NCI-H2171 treated with DMSO at 0.1 percent for 48 hours (cell line): ENCODE measurements at places on chromosomes 5 and 9.
A peak's percentile ranks its signal among the peaks of the same experiment; 100 is the strongest.

GRCh38 chr9:123438821-123439220 lies 82.8 kb downstream of the CRB2 start:
- DNase-seq, result no peak

DNA sequence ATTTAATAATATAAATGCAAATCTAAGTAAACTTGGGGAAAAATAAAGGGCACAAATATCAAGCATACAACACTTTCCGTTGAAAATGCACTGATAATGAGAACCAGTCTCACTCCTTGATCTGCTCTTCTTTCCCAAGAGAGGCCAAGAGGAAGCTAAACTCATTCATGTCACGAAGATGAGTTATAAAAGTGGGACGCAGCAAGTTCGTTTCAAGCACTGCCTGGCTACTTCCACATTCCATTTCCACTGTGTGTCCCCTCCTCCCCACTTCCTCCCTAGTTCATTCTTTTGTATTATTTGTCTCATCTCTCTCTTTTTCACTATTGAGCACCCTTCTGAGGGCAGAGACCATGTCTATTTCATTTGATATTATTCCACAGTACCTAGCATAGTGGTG lies 158.1 kb downstream of the SLC24A2 start:
- DNase-seq, result no peak

DNA sequence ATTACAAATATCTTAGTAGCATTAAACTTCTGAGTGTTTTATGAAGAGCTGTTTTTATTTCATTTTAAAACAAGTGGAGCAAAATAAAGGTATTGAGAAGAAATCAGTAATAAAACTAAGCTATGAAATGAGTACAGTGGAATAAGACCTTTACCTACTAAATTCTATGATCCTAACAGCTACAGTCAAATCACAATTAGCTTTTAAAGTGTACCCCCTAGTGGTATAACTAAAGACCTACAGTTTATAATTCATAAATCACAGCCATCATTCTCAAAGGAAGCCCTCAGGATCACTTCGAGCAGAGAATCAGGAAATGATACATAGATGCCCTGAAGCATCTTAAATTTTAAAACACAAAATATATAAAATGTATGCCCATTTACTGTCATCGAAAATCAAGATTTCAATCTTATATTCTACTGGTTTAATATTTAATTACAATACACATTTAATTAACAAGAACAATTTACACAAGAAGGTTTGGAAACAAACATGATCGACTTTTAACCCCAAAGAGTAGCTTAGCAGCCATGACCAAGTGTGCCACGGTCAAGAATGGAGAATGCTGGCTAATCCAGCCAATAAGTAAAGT lies 12.3 kb downstream of the CCNH start:
- peak; percentile 42 for DNase-seq

DNA sequence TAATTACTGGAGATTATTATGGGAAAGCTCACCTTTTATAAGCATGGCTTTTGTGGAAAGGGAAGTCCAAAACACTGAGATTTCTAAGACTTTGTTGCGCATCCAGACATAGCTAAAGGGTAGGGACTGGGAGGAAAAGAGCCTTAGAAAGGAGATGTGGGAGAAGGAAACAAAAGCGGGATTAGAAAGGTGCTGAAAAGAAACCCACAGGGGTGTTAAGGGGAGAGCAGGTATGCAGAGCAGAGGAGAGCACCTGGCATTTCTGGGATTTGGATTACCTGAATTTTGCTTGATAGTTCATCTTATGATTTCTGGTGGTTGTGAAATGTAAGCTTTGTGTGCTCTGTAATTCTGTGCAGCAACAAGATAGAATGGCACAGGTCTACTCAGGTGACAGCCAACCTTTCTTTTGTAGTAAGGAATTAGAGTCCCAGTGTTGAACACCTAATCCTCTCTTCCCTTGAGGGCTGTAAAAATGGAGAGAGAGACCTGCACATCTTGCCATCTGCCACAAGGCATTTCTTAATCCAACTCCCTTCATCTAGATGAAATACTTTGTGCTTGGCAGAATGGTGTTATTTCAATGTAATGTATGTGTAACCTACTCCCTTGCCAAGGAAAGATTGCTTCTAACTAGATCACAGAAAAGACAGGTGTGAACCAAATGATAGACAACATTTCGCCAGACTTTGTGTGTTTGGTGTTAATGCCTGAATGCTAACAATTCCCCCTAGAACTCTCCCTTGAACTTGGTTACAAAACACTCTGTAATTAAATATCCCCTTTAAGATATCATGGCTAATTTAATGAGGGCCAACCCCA lies 47.4 kb downstream of the ATPSCKMT start:
- DNase-seq, result peak; percentile 98

GRCh38 chr9:68500457-68501381 lies 40.0 kb downstream of the TMEM252 start:
- DNase-seq, result no peak

DNA sequence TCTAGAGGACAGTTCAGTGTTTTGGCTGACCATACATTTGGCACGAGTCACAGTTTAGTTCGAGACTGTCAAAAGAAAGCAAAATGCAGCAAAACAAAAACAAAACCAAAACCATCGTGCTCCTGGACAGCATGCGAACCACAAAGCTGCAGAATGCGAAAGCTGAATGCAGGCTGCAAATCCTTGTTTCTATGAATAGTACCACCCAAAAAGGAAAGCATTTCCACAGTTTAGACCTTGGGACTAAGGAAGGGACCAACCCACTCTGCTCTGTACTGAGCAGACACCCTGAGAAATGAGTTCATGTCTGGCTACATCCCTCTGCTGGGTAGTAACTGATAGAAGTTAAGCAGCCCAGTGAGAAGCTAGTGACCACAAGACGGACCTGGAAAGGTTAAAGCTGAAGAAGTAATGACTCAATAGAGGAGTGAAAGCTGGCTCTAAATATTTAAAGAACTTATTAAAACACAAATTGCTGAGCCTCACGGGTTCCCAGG lies 3.9 kb downstream of the GCNT4 start:
- no peak for DNase-seq
